ENCODE measurements at places on chromosomes 1 and 21.

- no peak for DNase-seq
These were observed 217.5 kb downstream of the GABPA start for GRCh38 chr21:25952306-25952705.

- DNase-seq = no peak
These were observed 73.7 kb downstream of the URB2 start for GRCh38 chr1:229699613-229700267.

- peak; percentile 77 for DNase-seq
These were observed 7.1 kb upstream of the NSUN4 start for GRCh38 chr1:46333300-46334029.

DNA sequence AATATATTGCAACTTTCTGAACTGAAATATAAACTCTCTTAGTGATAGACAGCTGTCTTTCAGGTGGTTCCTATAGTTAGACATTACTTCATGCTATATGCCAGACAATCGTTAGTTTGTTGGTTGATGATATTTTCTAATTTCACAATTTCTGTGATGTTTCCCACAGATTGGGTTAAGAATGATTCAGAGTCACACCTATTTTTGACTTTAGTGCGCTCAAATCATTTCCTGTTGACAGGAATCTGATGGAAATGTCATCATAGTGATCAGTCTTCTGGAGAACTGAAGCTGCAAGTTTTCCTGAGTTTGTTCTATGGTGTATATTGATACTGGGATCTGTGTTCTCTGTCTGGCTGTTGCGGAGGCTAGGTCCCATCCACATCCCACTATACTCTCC, 119.7 kb downstream of the C1orf21 start:
- DNase-seq = no peak

DNA sequence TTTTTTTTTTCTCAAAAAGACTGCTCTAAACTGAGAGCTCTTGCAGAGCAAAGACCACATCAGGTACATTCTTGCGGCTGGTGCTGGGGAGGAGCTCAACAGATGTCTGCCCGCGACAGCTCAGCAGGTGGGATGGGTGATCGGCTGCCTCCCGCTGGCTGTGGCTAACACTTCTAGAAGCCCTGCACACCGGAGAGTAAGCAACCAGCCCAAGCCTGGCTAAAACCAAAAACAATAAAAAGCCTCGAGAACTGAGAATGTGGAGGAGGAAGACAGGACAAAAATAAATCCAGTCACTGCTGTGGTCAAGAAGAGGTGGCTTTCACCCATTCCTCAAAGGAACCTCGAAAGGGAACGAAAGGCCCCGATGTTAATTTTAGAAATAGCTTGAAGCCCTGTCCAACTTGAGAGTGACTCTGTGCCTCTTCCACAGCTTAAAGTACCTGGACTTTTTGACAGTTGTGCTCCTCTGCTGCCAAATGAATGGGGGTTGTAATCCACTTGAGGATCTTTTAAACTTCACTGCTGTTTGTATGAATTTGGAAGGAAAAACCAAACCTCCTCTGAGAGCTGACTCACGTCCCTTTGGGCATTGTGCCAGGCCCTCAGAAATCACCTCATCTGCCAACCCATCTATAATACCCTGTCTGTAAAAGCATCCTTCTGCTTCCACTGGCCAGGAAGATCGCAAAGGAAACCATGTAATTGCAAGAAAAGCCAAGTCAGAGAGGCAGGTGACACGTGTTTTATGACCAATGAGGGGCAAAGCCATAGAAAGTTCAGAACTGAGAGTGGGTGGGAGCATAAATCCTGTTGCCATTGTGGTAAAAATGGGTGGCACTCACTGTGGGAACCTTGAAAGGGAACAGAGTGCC, 78.6 kb downstream of the KCNN3 start:
- no peak for DNase-seq

GRCh38 chr1:238406098-238406860, 515.6 kb upstream of the ZP4 start:
- DNase-seq = no peak

DNA sequence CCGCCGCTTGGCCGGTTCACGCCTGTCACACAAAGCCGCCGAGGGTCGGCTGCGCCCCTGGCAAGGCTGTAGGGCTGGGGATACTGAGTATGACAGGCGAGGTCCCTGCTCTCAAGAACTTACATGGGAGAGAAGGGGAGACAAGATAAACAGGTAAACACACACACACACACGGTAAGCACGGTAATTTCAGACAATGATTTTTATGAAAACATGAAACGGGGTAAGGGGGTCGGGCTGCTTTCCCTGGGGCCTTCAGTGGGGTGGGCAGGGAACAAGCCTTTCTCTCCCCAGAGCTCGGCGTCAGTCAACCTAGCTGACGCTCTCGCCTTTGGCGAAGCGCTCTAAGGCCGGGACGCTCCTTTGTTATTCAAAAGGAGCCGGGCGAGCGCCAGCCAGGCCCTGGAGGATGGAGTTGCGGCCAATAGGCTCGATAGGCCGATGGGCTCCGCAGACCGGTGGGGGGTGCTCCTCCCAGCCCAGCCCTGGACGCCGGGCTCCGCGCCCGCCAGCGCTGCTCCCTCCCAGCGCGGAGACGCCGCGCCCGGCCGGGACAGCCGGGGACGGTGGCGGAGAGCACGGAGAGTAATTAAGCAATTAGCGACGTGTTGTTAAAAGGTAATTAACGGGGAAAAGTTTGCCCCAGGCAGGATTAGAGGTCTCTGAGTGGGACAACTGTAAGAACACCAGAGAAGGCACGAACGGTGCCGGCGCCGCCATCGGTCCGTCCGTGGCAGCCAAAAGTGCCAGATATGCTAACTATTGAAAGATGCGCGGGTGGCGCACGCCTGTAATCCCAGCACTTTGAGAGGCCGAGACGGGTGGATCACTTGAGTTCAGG, 950 bp upstream of the INKA2 start:
- DNase-seq = no peak

Measured in T47D (cell line).